ENCODE measurements at places on chromosomes 2 and 18.

DNA sequence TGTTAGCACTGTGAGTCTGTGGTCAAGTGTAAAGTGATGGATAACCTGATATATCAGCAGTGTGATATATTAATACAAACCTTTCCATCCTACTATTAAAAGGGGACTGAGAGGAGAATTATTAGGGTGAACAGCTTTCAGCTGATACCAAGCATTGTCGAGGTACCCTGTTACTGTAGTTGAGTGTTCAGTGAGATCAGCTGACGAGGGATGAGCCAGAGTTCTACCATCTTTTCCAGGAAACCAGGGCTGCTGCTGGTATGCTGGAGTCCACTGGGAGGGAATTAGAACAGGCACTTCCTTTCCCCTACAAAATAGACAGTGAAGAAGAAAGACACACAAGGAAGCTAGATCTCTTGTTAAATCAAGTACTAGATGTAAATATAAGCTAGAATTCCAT, 408 bp downstream of the IL18RAP start:
- no peak for DNase-seq

DNA sequence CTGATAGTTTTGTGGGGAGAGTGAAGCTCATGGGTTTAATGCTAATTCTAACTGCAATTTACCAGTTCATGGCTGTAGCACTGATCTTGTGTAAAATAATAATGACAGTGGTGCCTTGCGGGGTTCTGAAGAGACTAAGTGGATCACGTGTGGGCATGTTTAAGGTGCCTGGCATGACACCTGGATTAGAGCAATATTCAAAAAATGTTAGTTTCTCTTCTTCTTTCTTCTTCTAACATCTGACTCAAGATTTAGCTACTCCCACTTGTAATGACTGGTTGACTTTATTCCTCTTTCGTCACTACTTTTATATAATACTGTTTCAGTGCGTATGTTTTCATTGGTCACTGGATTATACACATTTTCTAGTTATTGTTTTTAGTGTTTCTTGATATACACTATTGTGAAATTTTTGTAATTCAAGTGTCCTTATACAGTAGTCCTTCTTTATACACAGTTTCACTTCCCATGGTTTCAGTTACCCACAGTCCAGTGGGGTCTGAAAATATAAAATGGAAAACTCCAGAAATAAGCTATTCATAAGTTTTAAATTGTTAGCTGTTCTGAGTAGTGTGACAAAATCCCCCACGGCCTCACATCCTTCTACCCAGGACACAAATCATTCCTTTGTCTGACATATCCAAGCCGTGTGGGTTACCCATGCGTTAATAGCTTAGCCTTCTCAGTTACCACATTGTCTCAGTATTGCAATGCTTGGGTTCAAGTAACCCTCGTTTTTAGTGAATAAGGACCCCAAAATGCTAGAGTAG, 662.2 kb upstream of the CNTNAP5 start:
- no peak for DNase-seq

DNA sequence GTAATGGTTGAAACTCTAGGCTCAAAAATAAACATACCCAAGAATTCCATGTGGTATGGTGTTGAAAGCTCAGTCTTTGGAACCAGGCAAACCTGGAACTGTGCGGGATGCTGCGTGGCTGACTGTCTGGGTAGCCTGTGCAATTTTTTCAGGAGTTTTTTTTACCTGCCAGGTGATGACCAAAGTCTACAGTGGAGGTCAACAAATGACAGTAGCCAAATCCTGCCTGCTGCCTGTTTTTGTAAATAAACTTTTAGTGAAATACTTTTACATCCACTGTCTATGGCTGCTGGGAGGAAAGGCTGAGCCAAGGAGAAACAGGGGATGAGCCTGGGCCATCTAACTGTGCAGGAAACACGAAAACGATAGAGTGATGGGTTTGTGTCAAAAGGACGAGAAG, 240.6 kb downstream of the PIEZO2 start:
- no peak for DNase-seq

DNA sequence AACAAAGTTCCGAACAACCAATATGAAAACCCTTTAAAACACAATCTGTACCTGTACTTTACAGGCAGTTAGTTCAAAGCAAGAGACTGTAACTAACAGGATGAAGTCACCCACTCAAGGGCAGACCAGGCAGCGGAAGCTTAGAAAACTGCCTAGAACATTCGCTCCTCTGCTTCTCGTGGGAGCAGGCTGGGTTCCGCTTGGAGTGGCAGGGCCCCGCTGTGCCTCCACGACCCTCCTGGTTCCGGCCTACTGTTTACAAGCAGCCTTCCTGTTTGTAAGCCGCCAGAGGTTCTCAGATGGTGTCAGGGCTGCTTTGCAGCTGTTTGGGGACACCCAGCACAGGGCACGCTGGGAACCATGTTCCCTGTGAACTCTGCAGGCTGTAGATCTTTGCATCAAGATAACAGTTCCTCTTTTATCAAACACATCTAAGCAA, 31.3 kb downstream of the CIB4 start:
- no peak for DNase-seq

DNA sequence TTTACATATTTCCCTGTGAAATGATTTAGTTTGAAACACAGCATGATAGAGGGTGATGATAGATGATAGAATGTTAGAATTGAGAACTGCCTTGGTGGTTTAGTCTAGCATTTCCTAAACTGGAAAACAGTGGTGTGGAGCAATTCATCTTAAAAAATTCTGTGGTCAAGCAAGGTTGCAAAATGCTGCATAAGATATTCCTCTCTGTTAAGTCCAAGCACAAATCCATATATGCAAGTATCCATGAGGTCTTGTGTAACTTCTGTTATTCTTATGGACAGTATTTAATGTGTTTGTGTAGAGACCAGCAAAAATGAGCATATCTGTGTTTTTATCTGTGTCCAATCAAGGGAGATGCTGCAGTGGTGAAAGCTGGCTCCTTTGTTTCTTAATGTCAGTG, 30.0 kb downstream of the CPS1 start:
- no peak for DNase-seq

- DNase-seq: no peak
These were observed 18.9 kb downstream of the PIK3C3 start for GRCh38 chr18:41973983-41974382.

- DNase-seq: no peak
These were observed 434.7 kb downstream of the EIPR1 start for GRCh38 chr2:2942906-2943305.

DNA sequence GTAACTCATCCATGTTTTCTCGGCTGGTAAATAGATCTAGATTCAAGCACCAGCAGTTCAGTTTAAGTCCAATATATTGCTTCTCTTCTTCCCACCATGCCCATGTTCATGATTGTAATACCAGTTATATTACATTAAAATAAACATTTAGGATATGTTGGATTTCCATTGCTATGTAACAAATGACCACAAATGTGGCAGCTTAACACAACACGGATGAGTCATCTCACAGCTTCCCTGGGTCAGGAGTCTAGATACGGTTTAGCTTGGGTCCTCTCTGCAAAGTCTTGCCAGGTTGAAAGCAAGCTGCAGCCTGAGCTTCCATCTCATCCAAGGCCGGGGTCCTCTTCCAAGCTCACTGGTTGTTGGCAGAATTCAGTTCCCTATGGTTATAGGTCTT, 39.4 kb upstream of the SMAD2 start:
- no peak for DNase-seq

- no peak for DNase-seq
These were observed 14.1 kb downstream of the TMEM178A start for GRCh38 chr2:39679805-39680204.

DNA sequence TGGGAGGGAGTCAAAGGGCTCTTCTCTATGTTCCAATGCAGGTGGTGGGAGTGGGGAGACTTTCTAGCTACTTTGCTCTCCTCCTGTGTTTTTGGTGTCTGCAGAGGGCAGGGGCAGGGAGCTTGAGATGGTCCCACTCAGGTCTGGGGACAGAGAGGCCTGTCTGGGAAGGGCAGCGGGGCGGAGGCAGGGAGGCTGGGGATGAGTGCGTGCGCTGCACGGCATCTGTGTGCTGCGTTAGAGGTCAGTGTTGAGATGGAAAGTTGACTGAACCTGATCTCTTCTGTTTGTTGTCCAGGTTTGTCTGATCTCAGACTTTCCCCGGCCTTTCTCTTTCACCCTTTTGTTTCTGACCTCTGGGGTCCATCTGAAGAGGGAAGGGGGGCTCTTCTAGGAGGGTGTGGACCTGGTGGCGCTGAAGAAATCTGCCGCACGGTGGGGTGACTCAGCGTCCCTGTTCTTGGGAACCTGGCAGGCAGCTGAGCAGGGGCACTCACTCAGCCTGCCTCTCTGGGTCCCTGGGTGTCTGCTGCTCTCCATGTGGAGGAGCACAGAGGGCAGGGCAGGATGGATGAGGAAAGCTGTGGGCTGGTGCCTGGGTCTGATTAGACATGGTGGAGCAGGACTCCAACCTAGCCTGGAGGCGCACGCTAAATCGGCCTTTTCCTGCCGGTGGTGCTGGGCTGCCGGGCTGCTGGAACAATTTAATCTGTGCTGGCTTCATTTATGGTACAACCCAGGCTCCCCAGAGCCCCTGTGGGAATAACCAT, 24.1 kb downstream of the IGFBP2 start:
- no peak for DNase-seq

GRCh38 chr2:101524806-101525430, 50.0 kb upstream of the RFX8 start:
- no peak for DNase-seq
